ENCODE measurements at places on chromosomes 4 and X. TPM values are rescaled to one million over a fixed set of nuclear protein-coding genes. Genes with fewer than 3 reads are reported as not detected.

The IL9R gene
- 5.3 TPM for total RNA-seq

DNA sequence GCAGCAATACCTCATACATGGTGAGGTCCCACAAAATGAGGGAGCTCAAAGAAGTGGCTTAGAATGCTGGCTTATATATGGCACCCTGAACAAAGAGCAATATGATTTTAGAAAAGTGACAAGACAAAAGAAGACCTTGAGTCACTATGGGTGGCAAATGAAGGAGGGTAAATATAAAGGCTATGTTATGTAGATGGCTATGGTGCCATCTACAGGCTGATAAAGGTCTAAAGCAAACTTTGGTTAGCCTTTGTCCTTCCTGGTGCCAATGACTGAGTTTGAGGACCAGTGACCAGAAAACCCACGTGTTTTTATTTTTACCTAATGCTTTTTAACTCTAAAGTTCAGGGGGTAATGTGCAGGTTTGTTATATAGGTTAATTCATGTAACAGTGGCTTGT is 151.8 kb downstream of the CCNG2 start:
- DNase-seq: no peak

The HPSE gene
- 23.1 TPM for total RNA-seq

DNA sequence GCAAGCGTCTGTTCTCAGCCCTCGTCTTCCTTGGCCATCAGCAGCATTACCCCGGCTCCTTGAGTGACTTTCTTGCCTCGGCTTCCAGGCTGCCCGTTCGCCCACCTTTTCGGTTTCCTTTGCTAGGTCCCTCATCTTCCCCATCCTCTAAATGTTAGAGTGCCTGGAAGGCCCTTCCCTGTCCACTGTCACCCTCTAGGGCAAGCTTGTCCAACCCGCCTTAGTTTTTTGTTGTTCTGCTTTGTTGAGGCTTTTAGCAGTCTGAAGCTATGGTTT is 62.7 kb downstream of the TBC1D14 start:
- no peak for DNase-seq

The HERC5 gene
- total RNA-seq: 21.2 TPM

- DNase-seq: no peak
Observed at GRCh38 chrX:49627086-49627777, 28.4 kb downstream of the GAGE1 start.

DNA sequence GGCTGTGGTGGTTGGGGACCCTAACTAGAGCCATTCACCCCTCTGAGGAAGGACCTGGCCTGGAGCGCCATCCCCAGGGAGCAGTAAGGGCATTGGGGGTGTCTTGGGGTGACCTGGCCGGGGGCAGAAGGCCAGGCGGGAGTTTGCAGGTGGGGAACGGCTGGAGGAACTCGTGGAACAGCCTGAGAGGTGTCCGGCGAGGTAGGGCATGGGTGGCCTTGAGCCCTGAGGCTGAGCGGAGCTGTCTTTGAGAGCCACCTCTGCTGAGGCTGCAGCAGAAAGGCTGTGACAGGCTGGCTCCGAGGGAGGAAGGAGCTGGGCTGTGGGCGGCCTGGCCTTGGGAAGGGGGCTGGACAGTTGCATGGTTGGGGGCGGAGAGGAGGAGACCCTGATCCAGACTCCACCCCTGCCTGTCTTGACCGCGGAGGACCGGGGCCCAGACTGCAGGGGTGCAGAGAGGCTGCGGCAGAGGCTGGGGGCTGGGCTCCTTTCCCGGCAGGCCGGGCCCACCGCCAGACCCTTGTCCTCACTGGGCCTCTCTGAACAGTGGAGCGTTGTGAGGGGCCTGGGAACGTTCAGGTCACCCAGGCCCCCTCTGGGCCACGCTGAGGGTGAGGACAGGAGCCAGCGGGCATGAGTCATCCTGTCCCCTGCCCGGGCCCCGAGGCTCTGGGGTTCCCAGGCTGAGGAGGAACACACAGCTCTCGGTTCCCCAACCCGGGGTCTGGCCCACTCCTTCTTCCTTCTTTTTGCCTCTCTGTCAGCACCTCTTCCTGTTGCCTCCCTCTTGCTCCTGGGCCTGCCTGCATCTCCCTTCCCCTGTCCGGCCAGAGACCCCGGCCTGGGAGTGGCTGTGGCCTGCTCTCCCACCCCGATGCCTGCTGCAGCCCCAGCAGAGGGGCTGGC is 8.1 kb downstream of the SH3BP2 start:
- no peak for DNase-seq

DNA sequence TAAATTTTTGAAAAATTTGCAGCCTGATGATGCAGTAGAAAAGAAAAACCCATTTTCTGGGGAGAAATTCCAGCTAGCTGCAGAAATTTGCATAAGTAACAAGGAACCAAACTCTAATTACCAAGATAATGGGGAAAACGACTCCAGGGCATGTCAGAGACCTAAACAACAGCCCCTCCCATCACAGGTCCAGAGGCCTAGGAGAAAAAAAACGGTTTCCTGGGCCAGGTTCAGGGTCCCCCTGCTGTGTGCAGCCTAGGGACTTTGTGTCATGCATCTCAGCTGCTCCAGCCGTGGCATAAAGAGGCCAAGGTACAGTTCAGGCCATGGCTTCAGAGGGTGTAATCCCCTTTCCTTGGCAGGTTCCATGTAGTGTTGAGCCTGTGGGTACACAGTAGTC is 733.7 kb upstream of the CT83 start:
- no peak for DNase-seq

DNA sequence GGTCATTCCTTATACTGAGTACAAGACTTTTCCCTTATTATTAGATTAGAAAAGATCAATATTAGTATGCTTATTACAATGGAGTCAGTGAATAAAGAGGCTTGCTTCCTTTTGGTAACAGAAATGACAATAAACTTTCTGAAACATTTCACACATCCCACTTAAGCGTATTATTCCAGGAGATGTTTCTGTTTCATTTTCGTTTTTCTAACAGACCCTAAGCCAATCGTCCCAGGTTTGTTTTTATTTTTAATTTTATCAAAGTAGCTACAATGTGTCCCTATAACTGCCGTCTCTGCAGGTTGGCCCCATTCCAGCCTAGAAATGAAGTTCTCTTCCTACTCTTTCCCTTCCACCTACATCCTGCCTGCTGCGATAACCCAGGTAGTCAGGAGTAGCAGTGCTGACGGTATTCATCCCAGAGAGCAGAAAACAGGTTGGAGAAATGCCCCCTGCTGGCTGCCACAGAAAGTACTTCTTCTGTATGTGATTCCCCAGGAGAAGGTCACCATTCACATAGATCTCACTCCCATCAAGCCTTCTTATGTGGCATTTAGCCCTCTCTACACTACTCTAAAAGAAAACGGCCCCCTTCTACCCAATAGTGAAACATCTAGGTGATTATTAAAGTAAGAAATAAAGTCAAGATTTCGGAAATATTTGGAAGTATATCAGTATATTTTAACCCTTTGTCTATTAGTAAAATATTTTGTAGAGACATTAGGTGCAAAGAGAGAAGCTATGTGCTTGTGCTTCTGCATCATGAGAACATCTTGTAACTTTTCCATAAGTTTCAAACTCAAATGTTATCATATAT is 40.4 kb downstream of the ENPEP start:
- peak; percentile 60 for DNase-seq

The PRKX gene
- total RNA-seq: 72.2 TPM

DNA sequence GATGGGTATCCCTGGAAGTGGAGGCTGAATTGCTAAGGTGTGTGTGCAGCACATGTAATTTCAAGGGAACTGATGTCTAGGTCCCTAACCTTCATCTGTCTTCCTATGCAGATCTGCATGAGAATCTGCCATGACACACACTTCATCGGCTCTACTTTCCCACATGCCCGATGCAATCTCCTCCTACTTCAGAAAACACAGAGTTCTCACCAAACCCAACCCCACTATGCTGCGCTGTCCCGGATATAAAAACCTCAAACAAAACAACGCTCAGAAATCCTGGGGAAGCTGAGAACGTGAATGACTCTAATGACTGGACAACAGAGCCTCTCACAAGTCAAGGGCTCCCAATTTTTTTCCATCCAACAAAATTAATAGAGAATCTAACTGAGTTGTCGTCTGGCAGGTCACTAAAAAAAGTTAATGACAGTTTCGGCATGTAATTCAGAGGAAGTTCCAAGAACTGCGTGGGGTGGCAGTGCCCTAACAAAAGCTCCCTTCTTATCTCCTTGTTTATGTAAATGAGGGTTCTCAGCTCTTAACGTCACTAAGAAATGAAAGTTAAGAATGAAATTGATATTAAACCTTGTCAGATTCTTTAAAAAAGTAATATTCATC is 39.0 kb downstream of the STX18 start:
- no peak for DNase-seq

The RHOXF1 gene
- total RNA-seq: not detected

DNA sequence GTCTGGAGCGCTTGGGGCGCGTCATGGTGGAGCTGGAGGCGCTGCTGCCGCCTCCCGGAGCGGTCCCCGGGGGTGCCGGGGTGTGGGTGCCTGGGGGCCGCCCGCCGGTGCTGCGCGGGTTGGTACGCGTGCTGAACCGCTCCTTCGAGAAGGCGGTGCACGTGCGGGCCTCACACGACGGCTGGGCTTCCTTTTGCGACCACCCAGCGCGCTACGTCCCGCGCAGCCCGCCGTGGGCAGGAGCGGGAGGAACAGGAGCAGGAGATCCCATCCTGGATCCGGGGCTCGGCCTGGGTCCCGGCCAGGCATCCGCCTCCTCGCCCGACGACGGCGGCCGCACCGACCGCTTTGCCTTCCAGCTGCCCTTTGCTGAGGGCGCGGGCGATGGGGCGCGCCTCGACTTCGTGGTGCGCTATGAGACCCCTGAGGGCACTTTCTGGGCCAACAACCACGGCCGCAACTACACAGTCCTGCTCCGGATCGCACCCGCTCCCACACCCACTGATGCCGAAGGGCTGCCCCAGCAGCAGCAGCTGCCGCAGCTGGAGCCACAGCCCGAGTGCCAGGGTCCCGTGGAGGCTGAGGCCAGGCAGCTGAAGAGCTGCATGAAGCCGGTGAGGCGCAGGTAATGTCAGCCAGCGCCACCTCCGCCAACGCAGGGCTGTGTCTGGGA is 792 bp downstream of the PPP1R3F start:
- no peak for DNase-seq

GRCh38 chr4:54484383-54484782 is 173.4 kb upstream of the KIT start:
- DNase-seq: no peak

DNA sequence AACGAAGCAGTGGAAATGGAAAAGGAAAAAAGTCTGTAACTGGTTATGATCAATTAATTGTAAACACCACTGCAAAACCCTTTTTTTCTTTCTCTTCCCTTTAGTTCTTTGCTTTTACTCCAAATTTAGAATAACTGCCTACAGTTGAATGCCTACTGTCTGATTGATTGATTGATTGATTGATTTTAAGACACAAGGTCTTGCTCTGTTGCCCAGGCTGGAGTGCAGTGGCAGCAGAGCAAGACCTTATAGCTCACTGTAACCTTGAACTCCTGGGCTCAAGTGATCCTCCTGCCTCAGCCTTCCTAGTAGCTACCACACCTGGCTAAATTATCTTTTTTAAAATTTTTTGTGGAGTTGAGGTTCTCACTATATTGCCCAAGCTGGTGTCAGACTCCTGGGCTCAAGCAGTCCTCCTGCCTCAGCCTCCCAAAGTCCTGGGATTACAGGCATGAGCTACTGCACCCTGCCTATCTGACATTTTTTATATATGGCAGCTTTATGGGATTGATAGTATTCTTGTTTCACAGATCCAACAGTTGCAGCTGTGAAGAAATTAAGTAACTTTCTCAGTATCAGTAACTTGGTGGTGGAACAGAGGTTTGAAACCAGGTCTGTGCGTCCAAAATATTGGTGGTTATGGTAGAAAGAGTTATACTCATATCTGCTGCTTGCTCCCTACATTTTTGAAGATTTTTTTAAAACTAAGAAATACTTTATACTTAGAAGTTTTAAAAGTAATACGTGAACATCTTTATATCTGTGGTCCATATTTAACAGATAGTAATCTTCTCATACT is 12.4 kb downstream of the UBE2K start:
- DNase-seq: no peak

The PRKG2 gene
- total RNA-seq: 0.20 TPM

DNA sequence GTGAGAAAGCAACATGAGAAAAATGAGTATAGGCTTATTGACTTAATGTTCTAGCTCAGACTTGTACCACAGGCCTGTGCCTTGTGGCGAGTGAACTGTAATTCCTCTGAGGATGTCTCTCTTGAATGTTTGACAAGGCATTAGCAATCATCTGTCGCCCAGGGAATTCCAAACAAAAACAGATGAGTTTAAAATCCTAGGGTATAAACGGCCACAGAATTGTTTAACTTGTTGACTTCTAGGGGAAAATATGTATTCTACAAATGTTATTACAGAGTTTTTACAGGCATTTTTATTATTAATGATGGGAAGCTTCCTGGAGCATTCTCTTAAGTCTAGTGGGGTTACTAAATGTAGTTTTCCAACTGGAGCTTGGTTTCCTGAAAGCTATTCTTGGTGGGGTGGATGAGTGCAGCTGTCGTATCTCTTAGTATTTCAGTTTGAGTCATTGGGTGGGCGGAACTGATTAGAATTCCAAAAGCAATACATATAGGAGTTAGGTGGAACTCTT is 40.6 kb downstream of the ARHGAP10 start:
- no peak for DNase-seq

The BEX1 gene
- not detected for total RNA-seq

All from activated T-helper 1 cell treated with anti-CD3 and anti-CD28 coated beads, Interleukin-12 subunit alpha, Interleukin-12 subunit beta, Interleukin-2, Interleukin-4 antibody, amounts not matched to agents 30 ng/mL and 10 ng/mL and 1 ng/mL, durations not matched to agents 14 hours and 24 hours and 36 hours (primary cell).